CD4-positive, alpha-beta T cell treated with Interferon alpha-2 for 1 hour (primary cell): ENCODE measurements at places on chromosomes 4 and X.

DNA sequence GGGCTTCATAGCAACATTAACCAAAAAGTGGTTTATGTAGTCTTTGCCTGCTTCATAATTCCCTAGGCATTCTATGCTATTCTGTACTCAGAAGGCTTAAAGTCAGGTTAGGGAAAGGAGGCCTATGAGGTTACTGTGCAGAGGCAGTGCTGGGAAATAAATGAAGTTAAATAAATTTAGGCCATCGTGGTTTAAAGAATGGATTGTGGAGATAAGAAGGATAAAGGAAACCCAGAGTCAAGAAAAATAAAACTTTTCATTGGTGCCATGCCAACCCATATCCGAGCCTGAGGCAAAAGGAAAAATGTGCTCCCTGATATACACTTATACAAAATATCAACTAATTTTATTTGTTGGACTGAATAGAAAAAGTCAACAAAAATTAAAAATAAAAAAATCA lies 70.2 kb downstream of the AR start:
- DNase-seq = no peak

DNA sequence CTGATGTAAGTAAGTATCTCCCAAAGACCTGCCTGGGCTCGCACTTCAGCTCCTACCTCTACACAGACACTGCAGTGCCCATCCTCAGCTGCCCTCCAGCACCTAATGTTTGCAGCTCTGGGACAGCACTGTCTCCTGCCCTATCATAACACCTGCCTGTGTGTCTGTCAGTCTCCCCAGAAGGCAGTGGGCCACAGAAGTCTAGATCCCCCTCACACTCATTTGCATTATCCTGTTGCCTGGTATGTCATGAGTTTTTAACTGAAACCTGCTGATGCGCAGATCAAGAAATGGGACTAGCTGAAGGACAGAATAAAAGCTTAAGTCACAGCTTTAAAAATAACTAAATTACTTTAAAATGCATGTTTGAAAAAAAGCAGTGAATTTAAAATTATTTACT lies 43.0 kb downstream of the LRP2BP start:
- no peak for DNase-seq

DNA sequence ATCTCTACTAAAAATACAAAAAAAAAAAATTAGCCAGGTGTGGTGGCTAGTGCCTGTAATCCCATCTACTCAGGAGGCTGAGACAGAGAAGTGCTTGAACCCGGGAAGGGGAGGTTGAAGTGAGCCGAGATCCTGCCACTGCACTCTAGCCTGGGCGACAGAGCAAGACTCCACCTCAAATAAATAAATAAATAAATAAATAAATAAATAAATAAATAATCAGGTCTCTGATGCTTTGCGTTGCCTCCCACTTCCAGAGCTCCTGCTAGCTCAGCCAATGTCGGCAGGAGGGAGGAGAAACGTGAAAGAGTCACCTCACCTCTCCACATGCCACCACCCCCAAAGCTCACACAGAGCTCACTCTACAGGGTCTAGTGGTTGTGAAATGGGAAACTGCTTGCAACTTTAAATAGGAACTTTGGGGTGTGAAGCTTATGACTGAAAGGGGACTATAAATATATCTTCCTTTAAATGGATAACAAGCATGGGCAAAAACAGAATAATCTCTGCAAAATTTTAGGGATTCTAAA lies 7.9 kb downstream of the SMIM31 start:
- DNase-seq = no peak

GRCh38 chrX:78957768-78958130 lies 12.6 kb downstream of the P2RY10 start:
- no peak for DNase-seq

DNA sequence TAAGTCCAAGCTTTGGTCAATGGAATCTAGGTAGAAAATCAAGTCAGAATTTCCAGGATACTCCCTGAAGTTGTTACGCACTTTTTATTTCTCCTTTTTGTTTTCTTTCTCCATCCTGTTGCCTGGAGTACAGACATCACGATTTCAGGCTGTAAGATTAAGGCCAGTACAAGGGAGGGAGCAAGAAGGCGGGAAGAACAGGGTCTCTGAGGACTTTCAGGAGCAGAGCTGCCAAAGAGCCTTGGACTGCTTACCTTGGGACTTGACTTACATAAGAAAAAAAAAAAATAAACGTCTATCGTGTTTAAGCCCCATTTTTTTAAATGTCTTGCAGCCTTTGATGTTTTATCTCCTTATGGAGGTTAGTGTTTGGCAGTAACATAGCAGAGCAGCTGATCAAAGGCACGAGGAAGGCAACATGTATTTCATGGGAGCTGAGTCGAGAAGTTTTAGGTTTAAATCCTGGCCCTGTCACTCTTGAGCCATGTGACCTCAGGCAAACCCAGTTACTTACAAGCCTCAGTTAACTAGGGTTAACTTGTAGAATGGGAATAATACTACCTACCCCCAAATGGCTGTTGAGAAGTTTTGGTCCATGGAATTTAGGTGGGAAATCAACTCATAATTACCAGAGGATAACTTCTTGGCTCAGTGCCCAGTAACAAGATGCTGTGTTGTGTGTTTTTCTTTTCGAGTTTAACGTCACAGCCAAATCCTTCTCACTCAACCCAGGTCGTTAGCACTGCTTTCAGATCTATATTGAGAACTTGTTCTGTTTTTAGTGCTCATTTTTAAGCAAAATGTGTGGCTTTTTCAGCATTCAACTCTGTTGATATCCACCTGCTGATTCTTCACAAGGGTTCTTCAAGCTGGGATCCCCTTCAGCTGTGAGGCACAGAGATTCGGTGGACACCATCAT lies 106.8 kb downstream of the CLNK start:
- no peak for DNase-seq
